KG1 (cell line): ENCODE measurements at places on chromosomes 6 and 20.

GRCh38 chr6:31541059-31541657 lies 645 bp downstream of the DDX39B start:
- DNase-seq, result peak; percentile 57

- no peak for DNase-seq
Measured at GRCh38 chr20:34815636-34816035, 9.8 kb downstream of the NCOA6 start.

GRCh38 chr6:20115246-20115980 lies 96.9 kb downstream of the MBOAT1 start:
- no peak for DNase-seq

- DNase-seq, result no peak
Measured at GRCh38 chr6:79874531-79875134, 72.7 kb downstream of the ELOVL4 start.

- peak; percentile 41 for DNase-seq
Measured at GRCh38 chr20:23048283-23049200, 930 bp downstream of the THBD start.

GRCh38 chr6:135722679-135723078 lies 128.8 kb upstream of the PDE7B start:
- no peak for DNase-seq

DNA sequence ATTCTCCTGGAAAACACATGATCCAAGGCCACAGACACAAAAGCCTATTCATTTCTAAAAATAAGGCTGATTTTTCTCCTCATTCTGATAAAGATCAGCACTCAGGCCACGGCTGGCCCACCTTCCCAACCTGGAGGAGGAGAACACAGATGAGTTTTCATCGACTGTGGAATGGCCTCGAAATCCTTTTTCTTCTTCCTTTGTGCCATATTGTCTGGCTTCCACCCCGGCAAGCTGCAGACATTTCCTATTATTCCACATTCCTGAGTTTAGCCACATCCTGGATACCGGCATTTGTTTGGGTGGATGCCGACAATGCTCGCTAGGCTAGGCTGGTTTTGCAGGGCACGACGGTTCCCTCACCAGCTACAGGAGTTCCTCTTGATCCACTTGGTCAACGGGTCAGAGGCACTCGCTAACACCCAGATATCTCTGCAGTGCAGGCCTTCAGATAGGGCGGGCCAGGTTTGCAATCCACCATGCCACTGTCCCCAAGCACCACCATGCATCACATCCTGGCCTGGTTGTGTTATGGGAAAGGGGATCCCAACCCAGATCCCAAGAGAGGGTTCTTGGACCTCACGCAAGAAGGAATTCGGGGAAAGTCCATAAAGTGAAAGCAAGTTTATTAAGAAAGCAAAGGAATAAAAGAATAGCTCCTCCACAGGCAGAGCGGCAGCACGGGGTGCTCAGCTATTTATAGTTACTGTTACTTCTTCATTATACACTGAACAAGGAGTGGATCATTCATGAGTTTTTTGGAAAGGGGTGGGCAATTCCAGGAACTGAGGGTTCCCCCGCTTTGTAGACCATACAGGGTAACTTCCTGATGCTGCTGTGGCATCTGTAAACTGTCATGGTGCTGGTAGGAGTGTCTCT lies 4.2 kb upstream of the CTSZ start:
- no peak for DNase-seq

DNA sequence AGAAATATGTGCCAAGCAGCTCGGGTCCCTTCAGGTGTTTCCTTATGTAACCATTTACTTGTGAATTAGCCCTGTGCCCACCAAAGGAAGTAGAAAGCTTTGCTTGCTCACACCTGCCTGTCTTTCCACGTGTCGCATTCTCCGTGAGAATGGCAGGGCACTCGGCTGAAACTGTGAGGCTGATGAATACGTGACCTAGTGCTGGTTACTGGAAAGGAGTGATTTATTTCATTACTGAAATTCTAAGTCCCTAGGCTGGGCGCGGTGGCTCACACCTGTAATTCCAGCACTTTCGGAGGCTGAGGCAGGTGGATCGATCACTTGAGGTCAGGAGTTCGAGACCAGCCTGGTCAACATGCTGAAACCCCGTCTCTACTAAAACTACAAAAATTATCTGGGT lies 45.9 kb upstream of the TULP1 start:
- no peak for DNase-seq

DNA sequence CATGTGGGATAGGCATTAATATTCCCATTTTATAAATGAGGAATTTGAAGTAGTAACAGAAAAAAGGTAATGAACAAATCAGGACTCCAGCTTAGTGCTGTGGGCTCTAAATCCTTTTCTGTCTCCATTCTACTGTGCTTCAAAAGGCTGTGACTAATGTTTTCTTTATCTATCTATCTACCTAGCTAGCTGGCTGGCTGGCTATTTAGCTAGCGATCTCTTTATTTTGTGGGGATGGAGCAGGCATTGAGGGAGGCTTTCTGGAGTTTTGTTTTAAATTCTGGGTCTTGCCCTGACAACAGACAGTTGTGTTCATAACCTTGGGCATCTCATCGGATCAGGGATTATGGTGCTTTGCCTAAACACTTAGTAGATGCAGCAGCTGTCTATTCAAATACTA lies 139.2 kb downstream of the SOX4 start:
- no peak for DNase-seq
